Activated naive CD8-positive, alpha-beta T cell treated with anti-CD3 and anti-CD28 coated beads, Interleukin-2, amount 50 U/mL, for 16 hours (primary cell): ENCODE measurements at places on chromosomes 5 and 9.
A peak's percentile ranks its signal among the peaks of the same experiment; 100 is the strongest.

DNA sequence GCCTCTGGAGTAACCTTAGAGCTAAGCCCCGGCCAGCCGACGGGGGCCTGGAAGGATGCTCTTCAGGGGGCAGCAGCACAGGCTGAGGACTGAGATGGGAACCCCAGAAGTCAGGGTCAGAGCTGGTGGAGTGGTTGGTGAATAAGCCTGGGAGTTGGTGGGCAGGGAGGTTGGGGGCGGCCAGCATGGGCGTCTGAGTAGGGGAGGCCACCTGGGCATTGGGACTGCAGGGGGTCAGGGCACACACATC is 14.4 kb downstream of the NINJ1 start:
- DNase-seq = no peak

GRCh38 chr5:179271428-179271734 is 73.9 kb downstream of the ADAMTS2 start:
- no peak for DNase-seq

GRCh38 chr9:92406477-92406876 is 2.1 kb upstream of the OGN start:
- no peak for DNase-seq

GRCh38 chr5:157280927-157281326 is 15.0 kb downstream of the CYFIP2 start:
- no peak for DNase-seq

GRCh38 chr5:41368158-41368557 is 142.2 kb downstream of the PLCXD3 start:
- DNase-seq = no peak

DNA sequence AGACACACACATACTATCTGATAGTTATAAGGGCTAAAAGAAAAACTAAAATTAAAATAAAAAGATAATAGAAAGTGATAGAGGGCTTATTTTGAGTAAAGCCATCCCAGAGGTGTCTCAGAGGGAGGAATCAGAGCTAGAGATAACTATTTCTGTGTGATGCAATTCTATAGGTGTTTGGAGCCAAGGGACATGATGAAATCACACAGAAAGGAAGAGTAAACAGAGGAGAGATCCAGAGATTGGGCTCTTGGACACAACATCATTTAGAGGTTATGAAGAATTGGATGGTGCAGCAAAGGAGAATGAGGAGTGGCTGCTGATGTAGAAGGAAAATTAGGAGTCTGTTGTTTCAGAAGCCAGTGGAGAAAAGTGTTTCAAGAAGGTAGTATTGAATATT is 393.5 kb downstream of the DIRAS2 start:
- DNase-seq = no peak

- DNase-seq = peak; percentile 69
Observed at GRCh38 chr5:133868946-133869518, 99.4 kb downstream of the C5orf15 start.

- no peak for DNase-seq
Observed at GRCh38 chr5:16784843-16785791, 151.0 kb downstream of the MYO10 start.

- no peak for DNase-seq
Observed at GRCh38 chr5:170584450-170585058, 80.7 kb downstream of the KCNIP1 start.
